ENCODE measurements at places on chromosomes 12 and 14. TPM values are rescaled to one million over a fixed set of nuclear protein-coding genes. Genes with fewer than 3 reads are reported as not detected.

GRCh38 chr14:101591121-101591520, 29.8 kb downstream of the DIO3 start:
- no peak for DNase-seq

DNA sequence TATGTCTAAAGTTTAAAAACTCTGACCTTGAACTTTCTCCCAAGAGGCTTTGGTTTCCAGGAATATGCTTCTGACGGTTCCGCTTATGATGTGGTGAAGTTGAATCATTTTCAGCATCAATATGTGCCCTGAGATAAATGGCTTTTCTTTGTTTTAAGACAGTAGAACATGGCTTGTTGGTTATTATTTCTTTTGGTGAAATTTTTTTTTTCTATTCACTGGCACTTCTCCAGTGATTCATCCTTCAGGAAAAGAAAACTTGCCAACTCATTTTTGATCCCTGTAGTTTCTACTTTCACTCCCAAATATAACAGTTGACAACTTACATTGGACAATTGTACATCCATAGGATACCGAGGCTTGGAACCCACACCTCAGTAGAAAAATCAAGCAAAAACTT, 1301.2 kb upstream of the FLRT2 start:
- no peak for DNase-seq

GRCh38 chr12:131818821-131819585, 9.2 kb upstream of the MMP17 start:
- no peak for DNase-seq

DNA sequence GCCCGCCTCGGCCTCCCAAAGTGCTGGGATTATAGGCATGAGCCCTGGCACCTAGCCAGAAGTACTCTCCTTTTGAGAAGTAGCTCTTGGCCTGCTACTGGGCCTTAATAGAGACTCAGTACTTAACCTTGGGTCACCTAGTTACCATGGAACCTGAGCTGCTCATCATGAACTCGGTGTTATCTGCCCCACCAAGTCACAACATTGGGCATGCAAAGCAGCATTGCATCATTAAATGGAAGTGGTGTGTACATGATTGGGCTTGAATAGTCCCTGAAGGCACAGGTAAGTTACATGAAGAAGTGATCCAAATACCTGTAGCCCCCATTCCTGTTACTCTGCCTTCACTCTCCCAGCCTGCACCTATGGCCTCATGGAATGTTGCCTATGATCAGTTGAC, 18.0 kb upstream of the ATF7 start:
- DNase-seq: no peak

DNA sequence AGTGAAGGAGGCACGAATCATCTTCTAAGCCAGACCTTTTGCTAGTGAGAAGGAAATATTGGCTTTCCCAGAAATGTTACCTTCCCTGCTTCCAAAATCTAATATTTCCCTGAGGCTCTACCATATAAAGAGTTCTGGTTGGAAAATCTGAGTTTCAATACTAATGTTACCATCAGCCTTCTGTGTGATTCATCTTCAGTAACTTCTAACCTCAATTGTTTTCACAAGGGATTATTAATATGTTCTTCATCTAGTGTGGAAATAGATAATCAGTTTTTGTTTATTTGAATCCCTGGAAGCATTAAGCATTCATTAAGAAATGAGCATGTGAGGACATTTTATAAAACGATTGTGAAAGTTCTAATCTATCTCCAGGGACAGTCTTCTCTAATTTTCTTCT, 720.9 kb downstream of the AACS start:
- no peak for DNase-seq

- DNase-seq: peak; percentile 42
Observed at GRCh38 chr12:24728366-24728765, 220.5 kb downstream of the BCAT1 start.

GRCh38 chr12:75289753-75290152, 40.4 kb downstream of the CAPS2 start:
- no peak for DNase-seq

The CACNA1C gene
- total RNA-seq: 0.05 TPM

The HHIPL1 gene
- total RNA-seq: 2.9 TPM

The ARG2 gene
- total RNA-seq: 22.8 TPM

Data from Caco-2 (cell line).